ENCODE measurements at places on chromosomes 2 and 18.

DNA sequence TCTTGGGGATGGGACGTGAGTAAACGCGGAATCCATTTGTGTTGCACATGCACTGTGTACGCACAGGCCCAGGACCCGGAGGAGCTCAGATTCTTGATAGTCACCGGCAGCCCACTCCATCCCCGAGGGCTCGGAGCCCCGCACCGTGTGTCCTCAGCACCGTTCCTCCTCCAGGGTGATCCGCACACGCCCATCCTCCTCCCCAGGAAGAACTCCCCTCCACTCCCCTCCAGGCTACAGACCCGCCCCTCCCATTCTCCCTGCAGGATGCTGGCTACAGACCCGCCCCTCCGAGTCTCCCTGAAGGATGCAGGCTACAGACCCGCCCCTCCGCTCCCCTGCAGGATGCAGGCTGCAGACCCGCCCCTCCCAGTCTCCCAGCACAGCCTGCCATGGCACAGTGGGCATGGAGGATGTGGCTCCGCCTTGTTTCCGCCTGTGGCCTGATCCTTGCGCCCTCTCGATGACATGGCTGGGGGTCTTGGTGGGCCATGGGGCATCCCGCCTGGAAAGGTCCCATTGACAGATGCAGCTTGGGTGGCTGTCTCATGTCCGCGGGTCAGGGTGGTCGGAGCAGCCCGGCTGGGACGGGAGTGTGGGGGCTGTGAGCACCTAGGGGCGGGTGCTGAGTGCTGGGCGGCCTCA, 14.1 kb downstream of the CTDP1 start:
- DNase-seq, result no peak

DNA sequence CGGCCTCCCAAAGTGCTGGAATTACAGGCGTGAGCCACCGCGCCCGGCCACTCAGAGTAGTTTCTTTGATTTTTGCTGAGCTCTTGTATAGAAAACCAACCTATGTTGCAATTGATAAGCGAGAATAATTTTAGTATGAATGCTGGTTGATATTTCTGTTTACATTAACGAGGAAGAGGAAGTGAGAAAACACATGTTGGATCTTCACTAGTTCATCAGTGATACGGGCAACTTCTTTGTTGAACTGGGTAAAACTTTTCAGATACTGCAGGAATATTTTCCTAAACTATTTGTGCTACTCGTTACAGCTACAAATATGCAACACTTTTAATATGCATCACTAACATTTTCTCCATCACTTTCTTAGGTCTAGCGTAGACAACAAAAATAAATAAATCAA, 67.9 kb upstream of the SLC25A52 start:
- no peak for DNase-seq

DNA sequence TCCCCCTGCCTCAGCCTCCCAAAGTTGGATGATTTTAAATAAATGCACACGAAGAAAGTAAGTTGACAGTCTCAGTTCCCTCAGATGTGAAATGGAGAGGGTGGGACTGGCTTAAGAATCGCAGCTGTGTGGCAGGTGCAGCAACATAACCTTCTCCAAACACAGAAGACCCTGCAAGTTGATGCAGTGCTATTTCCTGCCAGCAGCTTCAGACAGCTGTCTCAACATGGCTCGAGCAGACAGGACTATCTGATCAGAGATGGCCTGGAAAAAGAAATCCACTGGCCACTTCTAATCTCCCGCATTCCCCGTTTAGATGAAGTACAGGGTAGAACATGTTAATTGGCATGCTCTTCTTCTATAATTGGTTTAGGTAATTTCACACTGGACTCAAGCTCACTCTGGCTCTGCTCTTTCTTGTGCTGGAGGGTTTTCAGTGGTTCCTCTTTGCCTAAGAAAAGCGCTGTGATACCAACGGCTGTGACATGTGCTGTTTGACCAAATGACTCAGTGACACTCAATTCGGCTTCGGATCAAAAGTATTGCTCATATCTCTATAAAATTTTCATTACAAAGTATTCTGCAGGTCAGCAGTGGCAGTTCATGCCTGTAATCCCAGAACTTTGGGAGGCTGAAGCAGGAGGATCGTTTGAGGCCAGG, 40.2 kb downstream of the MYOM1 start:
- no peak for DNase-seq

GRCh38 chr2:222844323-222844722, 16.5 kb upstream of the ACSL3 start:
- DNase-seq, result peak; percentile 9

DNA sequence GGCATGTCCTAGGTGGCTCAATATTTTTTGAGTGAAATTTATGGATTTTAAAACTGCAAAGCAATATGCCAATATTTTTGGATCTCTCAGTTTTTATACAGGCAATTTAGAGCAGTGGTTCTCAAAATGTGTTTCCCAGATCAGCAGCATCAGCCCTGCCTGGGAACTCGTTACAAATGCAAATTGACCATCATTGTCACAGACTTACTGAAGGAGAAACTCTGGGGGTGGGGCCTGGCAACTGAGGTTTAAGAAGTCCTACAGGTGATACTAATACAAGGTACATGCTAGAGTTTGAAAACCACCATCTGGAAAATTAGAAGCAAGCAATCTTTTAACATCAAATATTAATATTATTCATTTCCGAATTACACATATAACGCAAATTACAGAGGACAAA, 215.6 kb upstream of the PID1 start:
- no peak for DNase-seq

GRCh38 chr18:58785171-58785805, 79.4 kb upstream of the ZNF532 start:
- no peak for DNase-seq

DNA sequence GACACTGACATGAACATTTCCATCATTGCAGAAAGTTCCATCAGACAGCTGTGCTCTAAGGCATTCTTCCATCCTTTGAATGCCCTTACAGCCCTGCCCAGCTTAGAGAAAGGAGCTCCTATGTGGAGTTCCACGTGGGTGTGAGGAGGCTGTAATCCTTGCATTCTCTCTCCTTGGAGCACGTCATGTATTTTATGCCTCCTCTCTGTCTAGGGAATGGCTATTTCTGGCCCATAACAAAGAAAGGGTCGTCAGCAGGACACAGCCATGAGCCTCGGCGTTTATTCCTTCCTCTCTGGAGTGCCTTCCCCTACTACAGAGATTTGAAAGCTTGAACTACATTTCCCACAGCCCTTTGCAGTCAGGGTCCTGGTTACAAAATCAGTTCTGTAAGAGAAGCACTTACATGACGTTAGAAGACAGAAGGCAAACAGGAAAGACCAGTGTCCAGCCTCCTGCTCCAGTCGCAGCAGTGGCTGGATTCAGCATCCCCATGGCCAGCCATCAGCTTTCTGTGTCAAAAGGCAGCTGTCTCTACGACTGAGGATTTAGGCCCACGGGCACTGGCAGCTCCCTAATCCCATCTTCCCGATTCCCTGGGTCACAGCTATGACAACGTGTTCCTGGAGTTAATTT, 234.9 kb downstream of the TFCP2L1 start:
- DNase-seq, result no peak

DNA sequence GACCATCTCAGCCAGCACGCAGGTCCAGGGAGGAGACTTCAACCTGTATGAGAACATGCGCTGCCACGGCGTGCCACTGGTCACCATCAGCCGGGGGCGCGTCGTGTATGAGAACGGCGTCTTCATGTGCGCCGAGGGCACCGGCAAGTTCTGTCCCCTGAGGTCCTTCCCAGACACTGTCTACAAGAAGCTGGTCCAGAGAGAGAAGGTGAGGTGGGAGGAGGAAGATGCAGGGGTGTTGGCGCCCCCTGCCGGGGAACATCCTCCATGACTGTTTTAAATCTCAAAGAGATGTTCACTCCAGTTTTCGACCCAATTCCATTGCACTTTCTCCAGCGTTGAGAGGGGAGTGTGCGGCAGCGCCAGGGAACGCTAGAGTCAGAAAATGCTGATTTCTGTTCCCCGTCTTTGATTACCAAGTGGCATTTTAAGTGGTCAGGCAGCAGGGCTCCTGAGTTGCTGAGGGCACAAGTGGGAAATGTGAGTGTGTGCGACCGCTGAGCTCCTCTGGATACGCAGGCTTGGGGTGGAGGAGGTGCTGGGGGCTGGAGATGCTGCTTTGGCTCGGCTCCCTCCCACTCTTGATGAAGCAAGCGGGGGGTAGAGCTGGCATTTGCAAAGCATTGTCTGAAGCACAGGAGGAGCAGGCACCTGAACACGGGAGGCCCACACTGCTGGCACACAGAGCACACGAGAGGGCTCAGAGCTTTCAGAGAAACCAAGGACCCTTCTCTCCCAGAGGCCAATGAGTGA, 27.7 kb upstream of the MAPRE3 start:
- DNase-seq, result peak; percentile 70

- DNase-seq, result no peak
These were observed 110.0 kb upstream of the FZD7 start for GRCh38 chr2:201923436-201924328.

GRCh38 chr2:142603759-142604158, 273.7 kb upstream of the KYNU start:
- no peak for DNase-seq

DNA sequence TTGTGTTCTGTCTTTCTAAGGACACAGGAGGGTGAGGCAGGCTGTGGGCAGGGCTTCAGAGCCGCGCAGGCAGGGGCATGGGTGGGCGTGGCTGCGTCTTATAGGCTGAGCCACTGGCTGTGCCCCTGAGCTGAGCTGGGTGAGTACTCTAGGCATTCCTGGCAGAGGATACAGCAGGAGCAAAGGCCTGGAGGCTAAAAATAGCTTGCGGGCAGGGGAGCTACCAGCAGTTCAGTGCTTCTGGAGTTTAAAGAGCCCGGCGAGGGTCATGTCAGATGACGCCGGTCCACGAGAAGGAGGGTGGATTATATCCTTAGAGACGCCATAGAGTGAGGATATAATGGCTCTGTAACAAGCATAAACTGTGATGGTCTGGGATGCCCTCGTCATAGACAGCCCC, 31.5 kb upstream of the PDIA6 start:
- peak; percentile 31 for DNase-seq

GRCh38 chr2:25297738-25298137, 44.0 kb downstream of the DNMT3A start:
- no peak for DNase-seq

GRCh38 chr2:98484121-98484557, 39.5 kb downstream of the INPP4A start:
- DNase-seq, result no peak

DNA sequence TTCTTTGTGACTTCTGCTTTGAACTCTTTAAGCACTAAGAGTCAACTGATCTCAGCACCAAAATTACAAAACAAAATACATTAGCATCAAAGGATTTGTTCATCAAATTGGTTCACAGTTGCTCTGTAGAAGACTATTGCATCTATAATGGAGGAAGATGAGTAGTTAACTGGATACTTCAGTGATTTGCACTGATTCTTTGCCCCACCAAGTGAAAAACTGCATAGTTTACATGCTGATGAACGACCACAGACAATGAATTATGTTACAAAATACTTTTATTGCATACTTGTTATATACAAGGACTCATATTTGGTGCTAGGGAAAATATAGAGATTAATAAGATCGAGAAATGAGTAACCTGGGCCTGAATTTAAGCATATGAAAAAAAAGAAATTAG, 107.2 kb downstream of the SCG2 start:
- no peak for DNase-seq

- no peak for DNase-seq
These were observed 1118.8 kb upstream of the ZEB2 start for GRCh38 chr2:145638675-145639074.

GRCh38 chr18:8882632-8883408, 177.5 kb downstream of the MTCL1 start:
- DNase-seq, result no peak

All from hippocampal formation (tissue), 2 donors.